Hindlimb muscle (tissue), 1 donor: ENCODE measurements at places on chromosomes 11 and 22.

GRCh38 chr11:22602504-22602903 is 23.1 kb downstream of the FANCF start:
- DNase-seq: no peak

DNA sequence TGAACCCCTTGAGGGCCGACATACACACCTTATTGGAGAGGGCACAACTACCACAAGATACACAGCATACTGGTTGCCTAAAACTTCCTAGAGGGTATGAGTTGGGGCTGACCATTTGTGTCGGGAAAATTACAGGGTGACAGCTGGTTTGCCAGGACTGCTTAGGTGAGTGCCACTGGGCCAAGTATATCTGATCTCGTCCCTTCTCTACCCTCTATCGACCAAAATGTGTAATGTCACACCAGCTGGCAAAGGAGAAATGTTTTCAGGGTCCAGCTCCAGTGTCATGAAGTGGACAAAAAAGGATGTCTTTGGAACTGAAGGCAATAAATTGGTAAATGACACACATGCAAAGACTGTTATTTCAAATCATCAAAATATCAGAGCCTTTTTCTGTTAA is 126.1 kb downstream of the PGR start:
- DNase-seq: no peak

GRCh38 chr22:43636086-43636485 is 176.0 kb downstream of the EFCAB6 start:
- DNase-seq: no peak

GRCh38 chr11:119172513-119172912 is 4.0 kb downstream of the NLRX1 start:
- DNase-seq: no peak

- DNase-seq: no peak
These were observed 38.4 kb downstream of the GDPD5 start for GRCh38 chr11:75487365-75487764.

GRCh38 chr11:128299132-128299726 is 288.1 kb downstream of the ETS1 start:
- DNase-seq: no peak

DNA sequence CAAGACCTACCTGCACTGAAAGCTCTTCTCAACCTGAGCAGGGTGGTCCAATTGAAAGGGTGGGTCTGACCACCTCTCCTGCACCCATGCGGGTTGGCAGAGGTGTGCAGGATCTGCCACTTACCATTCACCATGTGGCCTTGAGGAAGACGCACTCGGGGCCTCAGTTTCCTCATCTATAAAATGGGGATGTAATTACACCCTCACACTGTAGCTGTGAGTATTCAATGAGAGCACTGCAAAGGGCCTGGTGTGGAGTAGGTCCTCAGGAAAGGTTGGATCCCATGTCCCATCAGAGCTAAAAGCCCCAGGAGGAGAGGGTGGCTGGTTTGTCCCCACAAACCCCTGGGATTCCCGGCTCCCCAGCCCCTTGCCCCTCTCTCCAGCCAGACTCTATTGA is 557 bp upstream of the TAGLN start:
- DNase-seq: no peak

- no peak for DNase-seq
These were observed 10.2 kb upstream of the POU2F3 start for GRCh38 chr11:120229451-120230424.

DNA sequence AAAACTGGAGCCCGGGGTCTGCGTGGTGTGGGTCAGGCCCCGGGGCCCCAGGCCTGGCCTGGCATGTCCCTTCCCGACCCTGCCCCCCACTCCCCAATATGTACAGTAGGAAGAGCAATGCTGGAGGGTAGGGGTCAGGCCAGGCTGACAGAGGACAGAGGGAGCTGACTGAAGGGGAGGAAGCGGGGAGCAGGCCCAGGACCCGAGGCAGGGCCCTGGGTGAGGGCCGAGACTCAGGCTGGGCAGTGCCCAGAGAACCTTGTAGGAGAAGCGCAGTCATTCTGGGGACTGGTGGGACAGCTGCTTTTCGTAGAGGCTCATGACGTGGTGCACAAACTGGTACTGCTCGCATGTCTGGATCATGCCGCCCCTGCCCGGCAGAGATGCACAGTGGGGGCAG is 2.7 kb upstream of the IGSF22 start:
- DNase-seq: no peak

DNA sequence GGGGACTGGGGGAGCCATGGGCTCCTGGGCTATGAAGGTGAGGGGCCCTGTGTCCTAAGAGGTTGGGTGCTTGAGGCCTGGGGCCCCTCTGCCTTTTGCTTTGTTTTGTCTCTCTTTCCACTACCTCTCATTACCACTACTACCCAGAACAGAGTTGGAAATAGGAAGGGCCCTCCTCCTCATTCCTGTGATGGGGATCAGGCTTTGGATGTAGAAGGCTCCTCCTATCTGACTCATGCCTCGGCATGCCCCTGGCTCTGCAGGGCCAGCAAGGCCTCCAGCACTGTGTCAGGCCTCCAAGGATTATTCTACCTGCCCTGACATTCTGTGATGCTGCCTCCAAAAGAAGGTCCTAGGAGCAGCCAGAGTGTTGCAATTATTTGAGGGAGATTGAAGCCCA is 766 bp downstream of the IZUMO1R start:
- no peak for DNase-seq

GRCh38 chr11:117781627-117782026 is 15.4 kb downstream of the DSCAML1 start:
- no peak for DNase-seq

GRCh38 chr11:123173040-123173855 is 21.8 kb downstream of the CLMP start:
- DNase-seq: no peak

- DNase-seq: peak; percentile 41
These were observed 2.9 kb upstream of the CADM1 start for GRCh38 chr11:115506954-115507675.

GRCh38 chr22:47322854-47323253 is 560.4 kb downstream of the TBC1D22A start:
- DNase-seq: no peak

- no peak for DNase-seq
These were observed 59.1 kb downstream of the PDHX start for GRCh38 chr11:34975482-34975881.

DNA sequence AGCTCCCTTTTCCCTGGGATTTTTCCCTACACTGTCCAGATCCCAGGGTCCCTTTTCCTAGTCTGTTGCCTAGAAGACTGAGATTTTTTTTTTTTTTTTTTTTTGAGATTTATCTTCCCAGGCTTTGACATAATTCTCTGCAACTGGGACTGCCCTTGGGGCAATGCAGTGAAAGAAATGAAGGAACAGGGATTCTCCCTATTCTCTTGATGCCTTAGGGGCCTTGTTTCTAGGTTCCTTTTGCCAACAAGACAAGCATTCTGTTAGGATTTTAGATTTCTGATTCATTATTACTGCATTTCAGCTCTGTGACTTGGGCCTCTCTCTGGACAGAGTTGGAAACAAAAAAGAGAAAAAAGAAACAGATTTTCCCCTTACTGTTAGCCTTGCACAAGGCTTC is 47.3 kb downstream of the QSER1 start:
- no peak for DNase-seq

DNA sequence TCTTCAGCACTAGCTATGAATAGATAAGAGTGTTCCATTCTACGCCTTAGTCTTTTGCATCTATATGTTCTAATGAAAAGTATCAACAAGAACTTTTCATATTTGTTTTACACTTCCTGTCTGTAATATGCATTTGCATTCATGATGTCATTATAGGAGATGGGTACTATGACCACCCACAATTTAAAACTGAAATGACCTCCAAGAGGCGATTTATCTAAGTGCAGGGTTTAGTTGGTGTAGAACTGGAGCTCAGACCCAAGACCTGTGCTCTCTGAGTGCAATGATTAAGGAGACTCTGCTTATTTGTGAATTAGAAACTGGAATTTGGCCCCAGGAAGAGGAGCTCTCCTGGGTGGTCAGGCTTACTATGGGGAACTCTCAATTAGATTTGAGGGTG is 289.1 kb downstream of the ETS1 start:
- no peak for DNase-seq

DNA sequence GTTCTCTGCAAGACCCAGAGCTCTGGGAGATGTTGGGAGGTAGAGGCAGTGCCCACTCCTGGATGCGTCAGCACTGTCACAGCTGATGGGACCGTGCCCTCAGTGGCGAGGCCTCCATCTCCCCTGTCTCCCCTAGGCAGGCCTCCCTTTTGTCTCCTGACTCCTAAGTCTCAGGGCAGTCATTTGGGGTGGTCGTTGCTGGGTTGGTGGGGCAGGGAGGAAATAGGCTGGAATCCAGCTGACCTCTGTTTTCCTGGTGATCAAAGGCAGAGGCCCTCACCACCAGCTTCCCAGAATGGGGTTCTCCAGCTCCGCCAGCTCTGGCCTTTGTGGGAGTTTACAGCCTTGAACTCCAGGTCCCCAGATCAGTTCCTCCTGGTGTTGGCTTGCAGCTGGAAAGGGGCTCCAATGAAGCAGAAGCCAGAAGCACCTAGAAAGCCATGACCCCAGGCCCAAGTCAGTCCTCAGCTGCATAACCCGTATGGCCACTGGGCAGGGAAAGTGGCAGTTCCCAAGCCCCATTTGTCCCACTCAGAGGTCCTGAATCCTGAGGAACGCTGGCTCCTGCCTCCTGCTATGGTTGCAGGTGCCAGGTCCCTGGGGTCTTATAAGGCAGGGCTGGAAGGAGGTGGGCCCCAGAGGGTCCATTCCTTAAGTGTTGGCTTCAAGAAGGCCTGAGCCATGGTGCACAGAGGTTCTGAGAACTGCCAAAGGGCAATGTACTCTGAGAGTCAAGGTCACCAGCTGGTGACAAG is 7.3 kb upstream of the FXYD2 start:
- no peak for DNase-seq

GRCh38 chr22:23156286-23156685 is 11.0 kb downstream of the RAB36 start:
- DNase-seq: no peak
